GM03348 (cell line): ENCODE measurements at places on chromosomes 2 and 18.

DNA sequence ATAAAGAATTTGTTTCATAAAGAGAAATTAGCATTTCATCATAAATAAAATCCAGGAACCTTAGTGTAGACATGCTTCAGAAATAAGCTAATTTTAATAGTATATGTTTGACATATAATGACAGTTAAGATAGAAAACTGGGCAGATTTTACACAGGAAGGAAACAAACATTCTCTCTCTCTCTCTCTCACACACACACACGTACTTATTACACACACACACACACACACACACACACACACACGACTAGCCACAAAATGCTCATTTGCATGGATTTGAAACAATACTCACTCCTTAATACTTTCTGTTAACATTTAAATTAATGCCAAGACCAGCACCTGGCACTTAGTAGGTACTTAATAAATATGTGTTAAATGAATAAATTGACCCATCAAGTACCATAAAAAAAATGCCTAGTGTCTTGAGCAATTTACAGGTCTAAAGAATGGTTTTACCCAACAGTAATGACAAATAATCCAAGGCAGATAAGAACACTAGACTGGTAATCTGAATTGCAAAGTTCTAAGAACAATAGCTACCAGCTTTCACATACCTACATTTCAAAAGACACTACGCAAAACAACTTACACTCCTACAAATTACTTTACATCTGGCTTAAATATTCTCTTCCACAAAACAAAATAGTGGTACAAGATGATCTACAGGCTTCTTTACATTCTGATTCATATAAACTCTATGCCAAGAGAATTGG lies 2.9 kb upstream of the GALNT3 start:
- no peak for DNase-seq

DNA sequence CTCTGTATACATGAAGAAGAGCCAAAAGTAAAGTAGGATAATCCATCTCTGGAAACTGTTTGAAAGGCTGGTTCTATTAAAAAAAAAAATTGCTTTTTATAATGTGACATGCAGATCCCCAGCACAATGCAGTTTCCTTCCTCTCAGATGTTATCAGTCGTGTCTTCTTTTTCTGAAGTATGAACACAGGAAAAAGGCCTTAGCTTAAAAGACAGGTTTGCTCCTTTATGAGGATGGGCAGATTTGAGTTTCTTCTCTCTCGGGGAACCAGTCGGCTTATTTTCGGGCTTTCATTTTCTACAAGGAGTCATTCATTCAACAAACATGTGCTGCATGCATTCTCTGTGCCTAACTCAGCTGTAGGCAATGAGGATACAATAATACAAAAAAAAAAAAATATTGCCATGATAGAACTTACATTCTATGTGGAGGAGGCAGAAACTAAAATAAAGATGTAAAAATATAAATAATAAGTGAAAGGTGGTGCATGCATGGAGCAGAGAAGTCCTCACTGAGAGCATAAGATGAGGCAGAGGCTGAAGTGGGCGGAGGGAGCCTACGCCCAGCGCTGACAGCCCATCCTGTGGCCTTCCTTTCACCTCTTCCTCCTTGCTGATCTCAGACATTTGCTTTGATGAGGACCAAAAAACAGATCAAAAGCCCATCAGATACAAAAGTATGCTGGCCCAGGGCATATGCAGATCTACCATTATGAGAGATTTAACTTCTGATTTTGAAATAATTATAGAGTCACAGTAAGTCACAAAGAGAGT lies at the start of gene CD226:
Gene CD226 (minus strand): TSS at position 513 of the 773 bp plus-strand sequence. CDS start 467 bp downstream, at position 46.
- no peak for DNase-seq

GRCh38 chr2:26018184-26019055 lies 15.5 kb upstream of the RAB10 start:
- DNase-seq = peak; percentile 89

GRCh38 chr2:216516730-216517350 lies 18.2 kb downstream of the RPL37A start:
- peak; percentile 67 for DNase-seq

GRCh38 chr18:43158381-43158780 lies 42.9 kb upstream of the RIT2 start:
- no peak for DNase-seq

DNA sequence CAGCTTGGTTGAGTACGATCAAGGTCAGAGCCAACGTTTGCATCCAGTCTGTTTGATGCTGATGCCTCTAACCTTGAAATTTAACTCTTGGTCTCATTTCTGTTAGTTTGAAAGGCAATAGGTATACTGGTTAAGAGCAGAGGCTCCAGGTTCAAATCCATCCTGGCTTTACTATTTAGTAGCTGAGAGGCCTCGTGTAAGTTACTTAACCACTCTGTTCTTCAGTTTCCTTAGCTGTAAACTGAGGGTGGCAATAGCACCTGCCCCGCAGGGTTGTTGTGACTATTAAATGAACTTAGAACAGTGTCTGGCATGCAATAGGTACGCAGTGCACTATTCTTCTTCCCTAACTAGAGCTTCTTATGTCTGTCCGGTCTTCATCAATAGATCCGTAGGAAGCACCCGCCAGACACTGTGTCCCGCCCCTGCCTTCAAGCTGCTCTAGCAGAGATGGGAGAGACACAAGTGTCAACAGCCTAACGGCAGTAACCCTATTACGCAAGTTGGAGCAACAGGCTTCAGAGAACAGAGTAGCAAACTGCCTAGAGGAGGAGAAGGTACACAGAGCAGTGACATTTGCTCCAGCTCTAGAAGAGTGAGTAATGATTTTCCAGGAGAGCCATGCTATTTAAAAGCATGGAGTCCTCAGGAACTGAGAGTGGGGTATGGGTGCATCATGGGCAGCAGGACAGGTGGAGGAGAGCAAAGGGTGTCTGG lies 62.7 kb upstream of the ST3GAL5 start:
- DNase-seq = no peak

DNA sequence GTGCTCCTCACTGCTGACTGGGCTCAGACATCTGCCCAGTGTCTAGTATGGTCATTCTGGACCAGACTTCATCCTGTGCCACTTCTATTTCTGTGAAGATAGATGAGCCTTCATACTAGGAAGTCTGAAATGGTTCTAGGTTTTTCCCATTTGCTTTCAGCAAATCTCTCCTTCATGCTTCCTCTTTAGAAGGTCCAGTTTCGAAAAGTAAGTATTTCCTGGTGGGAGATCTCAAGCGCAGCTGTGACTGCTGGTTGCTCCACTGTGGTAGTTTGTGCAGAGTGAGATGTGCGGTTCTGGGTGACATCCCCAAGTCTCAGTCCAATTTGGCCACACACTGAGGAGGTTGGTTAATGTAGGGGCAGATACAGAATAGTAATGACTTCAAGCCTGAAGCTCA lies 14.4 kb downstream of the IL36B start:
- no peak for DNase-seq

DNA sequence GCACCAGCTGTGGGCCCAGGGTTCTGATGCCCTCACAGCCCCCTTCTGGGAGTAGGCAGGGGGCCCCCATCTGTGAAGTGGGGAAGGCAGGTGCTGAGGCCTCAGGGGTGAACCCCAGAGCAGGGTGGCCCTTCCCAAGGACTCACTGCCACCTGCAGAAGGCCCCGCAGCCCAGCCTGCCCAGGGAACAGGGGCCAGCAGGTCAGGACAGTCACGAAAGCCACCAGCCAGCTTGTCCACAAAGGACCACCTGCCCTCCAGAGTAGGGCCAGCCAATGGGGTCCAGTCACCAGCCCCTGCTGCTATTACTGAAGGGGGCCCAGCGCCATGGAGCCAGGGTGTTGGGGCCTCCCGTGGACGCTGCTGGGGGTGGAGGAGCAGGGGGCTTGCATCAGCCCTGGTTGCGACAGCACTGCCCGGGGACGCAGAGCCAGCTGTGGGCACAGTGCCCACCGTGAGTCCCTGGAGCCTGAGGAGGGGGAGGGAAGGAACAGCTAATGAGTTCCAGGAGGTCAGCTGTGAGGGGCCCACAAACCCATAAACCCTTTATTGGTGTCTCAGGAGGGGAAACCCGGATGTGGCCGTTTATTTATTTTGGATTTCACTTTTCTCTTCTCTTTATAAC lies 11.5 kb upstream of the SNED1 start:
- peak; percentile 81 for DNase-seq

GRCh38 chr18:4096486-4096885 lies 358.6 kb downstream of the DLGAP1 start:
- peak; percentile 11 for DNase-seq

- no peak for DNase-seq
Observed at GRCh38 chr18:53795610-53796009, 428.9 kb downstream of the MBD2 start.

DNA sequence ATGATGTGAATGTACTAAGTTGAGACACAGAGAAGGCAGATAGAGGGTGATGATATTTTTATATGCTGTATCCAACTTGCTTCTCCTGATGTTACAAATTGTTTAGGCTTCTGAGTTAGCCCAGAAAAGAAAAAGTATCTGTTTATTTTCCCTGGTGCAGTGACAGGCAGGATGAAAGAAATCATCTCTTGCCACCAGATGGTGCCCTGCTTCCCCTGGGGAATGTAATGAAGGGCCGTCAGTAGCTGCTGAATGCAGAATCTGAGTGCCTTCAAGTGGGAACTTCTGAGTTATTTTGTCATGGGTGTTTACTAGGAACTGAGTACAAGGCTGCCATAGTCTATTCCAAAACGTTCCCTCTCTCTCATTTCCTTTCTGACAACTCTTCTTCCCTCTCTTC lies 525.6 kb downstream of the MBD2 start:
- peak; percentile 73 for DNase-seq

GRCh38 chr18:8951491-8951890 lies 151.0 kb upstream of the NDUFV2 start:
- DNase-seq = no peak

GRCh38 chr2:65429786-65430602 lies 2.4 kb downstream of the SPRED2 start:
- DNase-seq = peak; percentile 7

DNA sequence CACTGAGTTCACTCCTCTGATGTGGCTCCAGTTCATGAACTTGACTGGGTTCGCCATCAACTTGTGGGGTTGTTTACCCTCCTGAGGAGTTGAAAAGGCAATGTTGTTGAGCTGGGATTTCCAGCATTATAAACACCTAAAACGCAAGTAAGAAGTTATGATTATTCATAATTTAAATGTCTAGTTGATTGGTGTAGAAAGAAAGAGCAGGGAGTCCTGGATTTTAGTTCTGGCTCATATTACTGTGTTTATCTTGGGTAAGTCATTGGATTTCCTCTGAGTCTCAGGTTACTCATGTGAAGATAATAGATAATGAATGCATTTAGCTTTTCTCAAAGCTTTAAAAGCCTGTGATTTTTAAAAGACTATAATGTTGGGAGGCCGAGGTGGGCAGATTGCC lies 438.0 kb upstream of the CDH20 start:
- DNase-seq = no peak

GRCh38 chr18:12287684-12288402 lies 20.2 kb upstream of the TUBB6 start:
- peak; percentile 94 for DNase-seq

DNA sequence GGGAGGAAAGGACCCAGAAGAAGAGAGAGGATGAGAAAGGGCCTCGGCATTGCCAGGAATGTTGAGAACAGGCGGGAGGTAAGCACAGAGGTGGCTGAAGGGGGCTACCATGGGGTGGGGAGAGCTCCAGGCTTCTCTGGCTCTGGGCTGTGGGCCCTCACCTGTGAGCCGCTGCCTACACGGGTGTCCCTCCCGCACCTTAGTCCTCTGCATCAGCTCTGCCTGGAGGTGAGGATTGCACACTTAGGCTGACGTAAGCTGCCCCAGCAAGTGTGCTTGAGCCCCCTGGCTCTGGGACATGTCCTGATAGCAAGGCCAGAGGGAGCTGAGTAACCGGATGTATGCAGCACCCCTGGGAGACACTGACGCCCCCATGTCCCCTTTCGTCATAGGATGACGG lies 33.9 kb downstream of the TMEM18 start:
- no peak for DNase-seq

- no peak for DNase-seq
Observed at GRCh38 chr2:7997279-7997678, 684.6 kb upstream of the ID2 start.

- no peak for DNase-seq
Observed at GRCh38 chr2:234191819-234192407, 141.4 kb downstream of the SPP2 start.

DNA sequence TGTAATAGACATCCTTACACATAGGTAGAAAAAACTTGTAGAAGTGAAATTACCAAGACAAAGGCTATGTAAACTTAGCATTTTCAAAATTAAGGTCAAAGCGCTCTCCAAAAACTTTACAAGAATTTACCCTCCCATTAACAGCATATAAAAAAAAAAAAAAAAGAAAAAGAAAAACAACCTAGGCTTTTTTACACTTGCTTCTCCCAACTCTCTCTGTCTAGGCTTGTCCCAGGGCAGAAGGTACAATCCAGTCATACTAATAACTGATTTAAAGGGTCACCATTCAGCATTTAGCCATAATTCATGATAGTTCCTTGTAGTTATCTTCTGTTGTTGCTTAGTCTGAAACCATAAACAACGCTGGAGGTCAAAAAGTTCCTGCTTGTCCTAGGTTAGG lies 130.5 kb downstream of the BCL2 start:
- DNase-seq = no peak

- DNase-seq = no peak
Observed at GRCh38 chr2:16442971-16443370, 222.7 kb downstream of the CYRIA start.

DNA sequence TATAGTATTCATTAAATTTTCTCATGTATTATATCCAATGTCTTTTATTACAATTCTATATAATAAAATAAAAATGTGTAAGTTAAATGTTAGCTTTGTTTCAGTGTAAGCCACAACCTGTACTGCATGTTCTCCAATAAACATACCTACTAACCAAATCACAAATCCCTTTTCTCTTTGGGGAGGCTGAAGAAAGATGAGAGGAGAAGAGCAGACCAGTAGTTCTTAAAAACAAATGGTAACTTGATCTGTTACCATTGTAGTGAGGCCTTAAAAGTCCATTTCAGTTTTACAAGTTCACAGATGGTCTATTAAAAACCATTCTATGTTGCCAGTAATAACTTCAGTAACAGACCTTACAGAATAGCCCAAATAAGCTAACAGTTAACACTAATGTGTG lies 100.5 kb downstream of the SOS1 start:
- no peak for DNase-seq

DNA sequence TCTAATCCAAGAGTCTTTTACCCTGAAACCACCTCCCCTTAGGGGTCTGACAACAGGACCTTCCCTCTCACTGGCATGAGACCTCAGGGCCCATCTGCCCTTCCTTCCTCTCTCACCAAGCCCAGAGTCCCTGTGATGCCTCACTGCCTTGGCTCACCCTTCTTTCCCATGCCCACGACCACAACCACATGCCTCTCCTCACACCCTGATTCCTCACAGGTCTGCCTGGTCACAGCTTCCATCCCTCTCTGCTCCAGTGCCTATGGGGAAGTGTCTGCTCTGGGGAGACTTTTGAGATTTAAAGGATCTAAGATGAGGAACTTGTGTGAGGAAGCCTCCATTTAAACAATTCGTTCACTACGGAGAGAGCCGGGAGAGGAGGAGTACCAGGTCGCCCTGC lies 98.9 kb upstream of the SH3BP4 start:
- DNase-seq = no peak

GRCh38 chr2:5594249-5594695 lies 97.9 kb upstream of the SOX11 start:
- DNase-seq = no peak

DNA sequence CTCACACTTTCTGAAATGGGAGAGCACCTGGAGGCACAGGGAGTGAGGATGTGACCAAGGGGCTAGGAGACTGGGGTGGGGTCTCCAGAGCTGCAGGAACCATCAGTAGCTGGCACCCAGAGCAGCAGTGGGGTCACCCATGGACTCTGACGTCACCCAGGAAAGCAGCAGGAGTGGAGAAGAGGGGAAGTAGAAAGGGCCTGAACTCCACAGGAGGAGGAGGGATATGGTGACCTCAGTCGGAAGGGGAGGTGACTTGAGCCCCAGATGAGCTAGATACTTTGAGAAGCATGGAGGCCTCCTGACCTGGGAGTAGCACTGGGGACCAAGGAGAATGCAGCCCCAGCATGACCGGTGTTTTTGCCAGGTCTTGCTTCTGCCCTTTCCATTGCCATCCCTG lies 8.8 kb downstream of the NMUR1 start:
- DNase-seq = no peak
